Aorta (tissue), 5 donors: ENCODE measurements at places on chromosomes 6 and 20. TPM values are rescaled to one million over a fixed set of nuclear protein-coding genes. Genes with fewer than 3 reads are reported as not detected.

DNA sequence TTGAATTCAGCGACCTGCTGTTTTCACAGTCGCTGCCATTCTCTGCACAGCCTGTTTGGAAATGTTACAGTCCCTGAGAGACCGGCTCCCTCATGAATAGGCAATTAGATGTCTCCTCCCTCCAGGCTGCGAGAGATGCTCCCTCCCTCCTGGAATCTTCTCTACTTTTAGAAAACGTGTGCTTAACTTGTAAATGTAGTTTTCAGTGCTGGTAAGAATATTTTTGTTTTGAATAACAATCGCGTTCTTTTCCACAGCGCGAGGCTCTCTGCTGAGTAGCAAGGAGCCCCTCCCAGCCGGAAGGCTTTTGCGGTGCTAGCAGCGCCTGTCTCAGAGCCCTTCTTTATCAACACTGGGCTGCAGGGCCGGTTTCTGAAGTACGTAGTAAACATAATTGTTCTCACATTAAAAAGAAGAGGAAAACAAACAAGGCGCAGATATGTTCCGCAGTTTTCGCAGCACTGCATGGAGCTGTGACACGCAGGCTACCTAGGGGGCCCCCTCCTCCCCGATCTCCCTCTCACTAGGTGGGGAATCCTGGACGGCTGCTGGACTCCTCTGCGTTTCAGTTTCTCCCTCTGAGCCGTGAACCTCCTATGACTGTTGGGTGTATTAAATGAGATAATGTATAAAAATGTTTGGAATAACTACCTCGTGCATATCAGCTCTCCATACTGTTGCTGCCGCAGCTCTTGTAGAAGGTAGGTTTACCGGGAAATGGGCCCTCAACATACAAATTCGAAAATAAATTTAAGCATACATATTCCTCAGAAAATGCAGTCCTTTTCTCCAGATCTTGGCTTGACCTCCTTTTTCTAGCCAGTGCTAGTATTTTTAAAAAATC lies 79.0 kb upstream of the SPACA1 start:
- no peaks in the 10 kb centered on the region for H3K36me3 ChIP-seq
- H3K27ac ChIP-seq = no peak overlapping the region
- H3K4me3 ChIP-seq = peak overlapping the region; percentile 38
- H3K27me3 ChIP-seq = no peaks in the 10 kb centered on the region
- H3K4me1 ChIP-seq = peaks cover 3% of the 10 kb centered on the region

- H3K27me3 ChIP-seq = no peaks in the 10 kb centered on the region
- H3K27ac ChIP-seq = no peak overlapping the region
- no peak for DNase-seq
Observed at GRCh38 chr6:144690666-144691065, 405.5 kb downstream of the UTRN start.

- peak; percentile 89 for DNase-seq
- no peaks in the 10 kb centered on the region for H3K4me1 ChIP-seq
- H3K4me3 ChIP-seq = no peak overlapping the region
- H3K36me3 ChIP-seq = no peaks in the 10 kb centered on the region
- no peaks in the 10 kb centered on the region for H3K27me3 ChIP-seq
Observed at GRCh38 chr20:35994994-35995453, 26.6 kb downstream of the CNBD2 start.

BNIP5 gene
- total RNA-seq = not detected

AIF1 gene
- total RNA-seq = 32.6 TPM

PRSS35 gene
- total RNA-seq = 4.1 TPM
